ENCODE measurements at places on chromosomes 6 and 20.

- peak; percentile 49 for DNase-seq
These were observed 149.1 kb downstream of the MTHFD1L start for GRCh38 chr6:151014404-151015100.

DNA sequence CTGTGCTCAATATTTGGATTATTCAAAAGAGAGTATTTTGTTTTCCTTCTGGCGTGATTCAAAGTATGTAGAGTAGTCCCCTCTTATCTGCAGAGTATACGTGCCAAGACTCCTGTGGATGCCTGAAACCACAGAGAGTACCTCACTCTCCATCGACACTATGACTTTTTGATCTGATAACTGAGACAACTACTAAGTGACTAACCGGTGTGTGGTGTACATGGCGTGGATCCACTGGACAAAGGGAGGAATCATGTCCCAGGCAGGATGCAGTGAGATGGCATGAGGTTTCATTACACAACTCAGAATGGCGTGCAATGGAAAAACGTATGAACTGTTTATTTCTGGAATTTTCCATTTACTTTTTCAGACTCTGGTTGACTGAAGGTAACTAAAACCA, 112.2 kb upstream of the PDE7B start:
- no peak for DNase-seq

DNA sequence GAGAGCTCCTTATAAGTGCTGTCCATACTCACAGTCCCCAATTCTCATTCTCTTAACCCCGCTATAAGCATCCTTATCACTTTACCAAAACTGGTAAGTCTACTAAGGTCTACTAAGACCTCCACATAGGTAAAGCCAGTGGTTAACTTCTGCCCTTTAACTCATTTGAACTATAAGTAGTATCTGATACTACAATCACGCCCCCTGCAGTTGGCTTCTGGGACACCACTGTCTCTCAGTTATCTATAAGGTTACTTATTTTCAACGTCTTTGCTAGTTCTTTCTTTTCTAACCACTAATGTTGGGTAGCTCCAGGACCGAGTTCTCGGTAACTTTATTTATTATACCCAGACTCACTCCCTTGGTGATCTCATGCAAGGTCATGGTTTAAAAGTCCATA, 142.6 kb downstream of the ARHGAP18 start:
- DNase-seq: peak; percentile 7

GRCh38 chr6:122548820-122549219, 61.4 kb upstream of the PKIB start:
- no peak for DNase-seq

DNA sequence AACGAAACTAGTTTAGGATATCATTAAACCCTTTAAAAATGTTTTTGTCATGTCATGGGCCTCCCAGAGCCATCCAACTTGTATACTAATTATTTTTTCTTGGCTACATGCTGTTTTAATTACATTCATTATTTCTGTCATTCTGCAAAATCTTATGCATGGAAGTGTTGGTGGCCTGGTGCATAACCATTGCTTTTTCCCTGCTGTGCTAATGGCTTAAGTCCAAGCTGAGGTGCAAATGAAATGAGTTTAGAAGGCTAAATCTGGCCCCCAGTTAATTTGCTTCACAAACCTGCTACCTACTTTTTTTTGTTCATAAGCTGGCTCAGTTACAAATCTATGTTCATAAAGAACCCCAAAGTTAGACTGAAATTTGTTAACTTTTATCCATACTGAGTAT, 1249.9 kb downstream of the EPHA7 start:
- DNase-seq: no peak

DNA sequence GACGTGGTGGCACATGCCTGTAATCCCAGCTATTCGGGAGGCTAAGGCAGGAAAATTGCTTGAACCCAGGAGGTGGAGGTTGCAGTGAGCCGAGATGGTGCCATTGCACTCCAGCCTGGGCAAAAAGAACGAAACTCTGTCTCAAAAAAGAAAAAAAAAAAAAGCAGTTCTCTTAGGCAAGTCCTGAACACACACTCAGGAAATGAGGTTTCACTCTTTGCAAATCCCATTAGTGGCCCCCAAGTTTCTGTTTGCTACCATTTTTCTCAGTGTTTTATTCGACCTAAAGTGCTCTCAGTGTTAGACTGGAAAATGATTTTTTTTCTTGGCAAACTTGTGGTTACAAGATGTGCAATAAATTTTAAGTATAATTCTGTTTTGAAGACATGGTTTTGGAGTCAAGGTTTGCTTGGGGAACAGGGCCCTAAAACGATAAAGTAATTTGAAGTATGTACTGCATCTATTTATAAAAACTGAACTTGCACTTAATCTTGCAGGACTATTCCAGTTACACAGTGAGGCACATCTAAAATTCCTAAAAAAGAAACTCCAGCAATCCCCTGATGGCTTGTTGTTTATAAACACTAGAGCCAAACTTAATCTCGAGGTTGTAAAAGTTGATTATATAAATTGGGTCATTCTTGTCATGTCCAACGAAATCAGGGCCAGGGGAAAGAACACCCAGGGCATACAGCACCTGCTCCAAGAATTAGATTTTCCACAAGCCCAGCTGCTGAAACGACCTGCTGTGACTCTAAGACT, 42.6 kb downstream of the MAP1LC3A start:
- DNase-seq: no peak

- no peak for DNase-seq
These were observed 81.2 kb downstream of the PREP start for GRCh38 chr6:105321728-105322127.

DNA sequence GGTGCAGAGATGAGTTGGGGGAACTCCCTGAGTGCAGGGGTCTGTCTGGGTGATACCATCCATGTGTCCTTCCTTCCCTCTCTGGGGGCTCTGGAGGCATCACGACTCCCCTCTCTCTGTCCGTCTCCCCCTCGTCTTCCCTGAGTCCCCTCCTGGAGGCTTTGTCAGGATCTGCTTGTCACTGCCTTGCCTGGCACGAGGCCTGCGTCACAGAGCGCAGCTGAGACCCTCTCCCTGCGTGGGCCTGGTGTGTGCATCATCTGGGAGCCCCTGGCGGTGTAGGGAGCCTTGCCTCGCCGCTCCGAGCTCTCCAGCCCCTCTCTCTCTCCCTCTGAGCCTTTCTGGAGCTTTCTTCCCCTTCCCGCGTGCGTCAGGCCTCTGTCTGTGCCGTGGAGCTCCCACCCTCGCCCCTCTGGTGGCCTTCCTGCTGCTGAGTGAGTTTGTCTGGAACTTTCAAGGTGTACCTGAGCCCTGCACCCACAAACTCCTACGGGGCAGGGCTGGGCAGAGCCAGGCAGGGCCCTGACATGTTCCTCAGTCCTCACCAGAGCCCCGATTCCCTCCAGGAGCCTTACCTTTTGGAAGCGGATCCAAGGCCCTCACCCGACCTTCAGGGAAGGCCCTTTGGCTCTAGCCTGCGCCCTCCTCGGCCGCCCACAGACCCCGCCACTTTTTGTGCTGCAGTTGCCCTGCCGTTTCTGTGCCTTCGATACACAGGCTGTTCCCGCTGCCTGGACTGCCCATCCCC, 70.3 kb downstream of the SRC start:
- no peak for DNase-seq

DNA sequence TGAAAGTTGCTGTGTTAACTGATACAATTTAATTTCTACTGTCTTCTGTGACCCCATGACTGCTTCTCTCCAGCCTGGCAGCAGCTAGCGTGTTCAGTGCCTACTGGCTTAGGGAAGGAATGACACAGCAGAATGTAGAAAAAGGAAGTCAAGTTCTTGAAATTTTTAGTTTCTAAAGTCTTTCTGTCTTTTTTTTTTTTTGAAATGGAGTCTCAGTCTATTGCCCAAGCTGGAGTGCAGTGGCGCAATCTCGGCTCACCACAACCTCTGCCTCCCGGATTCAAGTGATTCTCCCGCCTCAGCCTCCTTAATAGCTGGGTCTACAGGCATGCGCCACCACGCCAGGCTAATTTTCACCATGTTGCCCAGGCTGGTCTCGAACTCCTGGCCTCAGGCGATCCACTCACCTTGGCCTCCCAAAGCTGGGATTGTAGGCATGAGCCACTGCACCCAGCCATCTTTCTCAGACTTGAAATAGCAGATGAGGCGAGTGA, 39.3 kb downstream of the PCNA start:
- peak; percentile 16 for DNase-seq

GRCh38 chr6:5529015-5529414, 267.7 kb downstream of the FARS2 start:
- DNase-seq: no peak

DNA sequence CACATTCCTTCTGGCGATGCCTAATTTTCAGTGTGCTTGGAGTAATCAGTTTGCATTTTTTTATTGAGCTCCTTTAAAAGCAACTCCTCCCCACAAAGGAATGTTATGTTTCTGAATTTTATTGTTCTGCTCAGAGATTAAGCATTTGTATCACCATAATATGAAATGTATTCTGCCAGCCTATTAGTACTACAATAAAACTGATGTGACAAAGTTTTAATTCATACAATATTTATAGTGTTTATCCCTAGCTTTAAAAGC, 236.9 kb upstream of the ASCC3 start:
- no peak for DNase-seq

DNA sequence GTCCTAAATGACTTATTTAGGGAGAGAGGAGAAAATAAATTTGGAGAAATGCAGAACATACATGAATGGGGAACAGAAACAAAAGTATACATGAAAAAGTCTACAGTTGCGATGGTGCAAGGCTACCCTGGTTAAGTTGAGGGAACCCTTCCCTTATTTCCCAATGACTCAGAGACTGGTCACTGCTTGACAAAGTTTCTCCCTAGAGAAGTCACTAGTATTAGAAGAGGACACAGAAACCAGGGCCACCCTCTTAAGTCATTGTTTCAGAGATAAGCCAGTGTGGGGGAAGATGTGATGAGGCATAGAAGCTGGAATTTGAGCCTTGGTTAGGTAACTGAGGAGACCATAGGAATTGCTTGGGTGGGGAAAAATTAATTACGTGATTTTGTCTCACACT, 24.4 kb upstream of the EDN1 start:
- DNase-seq: no peak
